Stimulated activated CD4-positive, alpha-beta T cell treated with anti-CD3 and anti-CD28 coated beads, Interleukin-12 subunit alpha, Interleukin-12 subunit beta, amount 100 ng/mL, for 24 hours (primary cell): ENCODE measurements at places on chromosomes 7 and 10.

DNA sequence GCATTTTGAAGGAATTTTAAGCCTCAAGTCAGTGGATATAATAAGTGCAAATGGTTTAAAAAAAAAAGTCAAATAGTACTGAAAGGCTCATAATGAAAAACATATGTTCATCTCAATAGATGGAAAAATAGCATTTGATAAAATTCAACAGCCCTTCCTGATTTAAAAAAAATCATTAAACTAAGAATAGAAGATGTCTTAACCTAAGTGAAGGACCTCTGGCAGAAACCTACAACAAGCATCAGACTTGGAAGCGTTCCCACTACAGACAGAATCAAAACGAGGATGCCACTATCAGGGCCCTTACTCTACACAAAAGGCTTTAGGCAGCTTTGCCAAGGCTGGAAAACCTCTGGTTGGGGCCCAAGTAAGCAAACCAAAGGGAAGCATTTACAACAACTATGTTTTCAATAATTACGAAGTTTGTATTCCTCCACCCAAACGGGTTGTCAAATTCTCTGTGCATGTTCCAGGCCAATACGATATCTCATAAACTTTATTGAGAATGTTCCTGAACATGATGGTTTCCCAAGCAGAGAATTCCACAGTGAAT is 45.1 kb downstream of the CYTH3 start:
- no peak for DNase-seq

DNA sequence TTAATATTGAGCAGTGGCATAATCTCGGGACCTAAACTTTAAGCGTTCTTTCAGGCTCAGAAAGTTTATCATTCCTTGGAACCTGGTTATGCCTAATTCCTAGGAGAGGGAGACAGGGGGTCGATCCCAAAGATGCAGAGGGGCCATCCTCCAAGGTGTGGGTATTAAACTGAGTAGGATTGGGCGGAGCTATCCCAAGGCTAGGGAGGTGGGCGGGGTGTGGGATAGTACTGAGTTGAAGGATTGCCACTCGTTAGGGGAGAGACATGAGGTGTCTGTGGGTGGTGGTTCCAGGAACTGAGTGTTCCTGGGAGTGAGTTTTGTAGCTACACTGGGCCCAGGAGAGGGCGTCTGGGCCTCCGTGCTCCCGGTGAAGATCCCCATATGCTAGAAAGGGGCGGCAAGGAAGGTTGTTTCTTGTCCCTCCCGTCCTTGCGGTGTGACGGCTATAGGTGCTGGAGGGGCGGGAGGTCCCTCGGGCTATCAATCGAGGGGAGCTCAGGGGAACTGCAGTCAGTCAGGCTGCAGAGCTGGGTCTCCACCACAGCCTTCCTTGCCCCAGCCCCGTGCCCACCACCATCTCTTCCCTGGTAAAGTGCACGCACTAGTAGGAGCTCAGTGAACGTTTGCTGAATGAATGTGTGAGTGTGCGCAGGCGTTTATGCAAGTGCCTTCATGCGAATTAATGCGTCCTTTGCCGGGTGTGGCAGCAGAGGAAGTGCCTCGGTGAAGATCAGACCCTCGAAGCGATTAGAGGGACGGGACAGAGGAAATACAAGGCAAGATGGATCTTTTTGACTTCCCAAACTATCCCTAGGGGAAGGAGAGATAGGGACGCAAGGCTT is 3.0 kb upstream of the HMX2 start:
- no peak for DNase-seq

DNA sequence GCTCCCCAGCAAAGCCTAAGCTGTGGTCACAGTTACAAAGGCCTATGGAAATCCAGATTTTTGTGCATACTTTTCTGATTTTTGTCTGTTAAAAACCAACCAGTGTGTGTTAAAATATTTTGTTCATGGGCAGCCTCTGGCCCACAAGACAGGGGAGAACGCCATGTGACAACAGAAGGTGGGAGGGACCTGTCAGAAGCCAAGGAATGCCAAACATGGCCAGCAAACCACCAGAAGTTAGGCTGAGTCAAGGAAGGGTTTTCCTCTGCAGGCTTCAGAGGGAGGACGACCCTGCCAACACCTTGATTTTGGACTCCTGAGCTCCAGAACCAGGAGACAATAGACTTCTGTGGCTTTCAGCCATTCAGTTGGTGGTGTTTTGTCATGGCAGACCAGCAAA is 127.3 kb downstream of the CUL2 start:
- DNase-seq = no peak

DNA sequence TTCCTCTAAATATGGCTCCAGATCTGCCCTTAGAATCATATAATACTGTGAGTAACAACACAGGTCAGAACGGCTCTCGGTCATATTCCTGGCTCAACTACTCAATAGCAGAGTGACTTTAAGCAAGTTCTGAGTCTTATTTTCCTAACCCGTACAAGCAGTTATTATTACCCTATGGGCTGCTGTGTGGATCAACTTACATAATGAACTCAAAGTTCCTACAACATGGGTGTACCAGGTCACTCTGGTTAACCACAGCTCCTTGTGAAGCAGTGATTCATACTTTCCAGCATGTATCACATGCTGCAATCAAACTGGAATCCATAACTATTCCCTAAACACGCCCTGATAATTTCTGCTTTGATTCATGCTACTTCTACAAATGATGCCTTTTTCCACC is 107.3 kb downstream of the LRRN3 start:
- DNase-seq = no peak

- DNase-seq = no peak
Observed at GRCh38 chr7:134364619-134365037, 47.9 kb upstream of the SLC35B4 start.

DNA sequence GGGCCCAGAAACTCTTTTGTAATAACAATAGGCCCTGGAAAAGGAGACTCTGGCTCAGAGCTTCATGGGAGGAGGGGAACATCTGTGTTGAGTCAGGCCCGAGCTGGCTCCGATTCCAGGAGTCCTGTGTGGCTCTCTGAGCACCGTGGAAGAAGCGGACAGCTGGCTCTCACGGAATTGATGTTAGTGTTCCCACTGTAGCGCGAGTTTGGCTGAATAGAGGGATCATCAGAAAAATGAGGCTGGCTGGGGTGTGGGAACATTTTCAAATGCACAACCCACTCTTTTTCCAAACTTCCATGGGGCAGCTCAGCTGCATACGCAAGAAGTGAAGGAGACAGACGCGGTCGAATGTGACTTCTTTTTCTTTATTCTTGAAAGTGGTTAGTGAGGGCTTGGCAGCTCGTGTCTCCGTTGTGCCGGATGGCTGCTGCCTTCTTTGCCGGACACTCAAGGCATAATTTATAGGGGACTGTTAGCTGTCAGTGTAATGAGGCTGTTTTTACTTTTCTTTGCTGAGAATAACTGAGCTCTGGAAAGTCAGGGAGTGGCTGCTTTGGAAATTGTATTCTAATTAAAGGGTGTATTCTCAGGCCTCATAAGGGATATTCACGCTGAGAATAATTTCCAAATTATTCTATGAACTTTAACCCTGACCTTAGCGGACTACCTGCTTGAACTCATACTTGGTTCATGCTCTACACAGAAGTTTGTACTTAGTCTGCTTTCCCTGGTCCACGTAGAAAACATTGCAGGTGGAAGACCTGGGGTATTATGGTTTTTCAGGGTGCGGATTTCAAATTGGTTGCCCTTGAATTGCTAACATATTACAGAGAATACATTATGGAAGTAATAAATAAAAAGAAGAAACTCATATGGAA is 23.1 kb downstream of the MDFIC start:
- no peak for DNase-seq
